GM04504 (cell line): ENCODE measurements at places on chromosomes 5 and 9.

DNA sequence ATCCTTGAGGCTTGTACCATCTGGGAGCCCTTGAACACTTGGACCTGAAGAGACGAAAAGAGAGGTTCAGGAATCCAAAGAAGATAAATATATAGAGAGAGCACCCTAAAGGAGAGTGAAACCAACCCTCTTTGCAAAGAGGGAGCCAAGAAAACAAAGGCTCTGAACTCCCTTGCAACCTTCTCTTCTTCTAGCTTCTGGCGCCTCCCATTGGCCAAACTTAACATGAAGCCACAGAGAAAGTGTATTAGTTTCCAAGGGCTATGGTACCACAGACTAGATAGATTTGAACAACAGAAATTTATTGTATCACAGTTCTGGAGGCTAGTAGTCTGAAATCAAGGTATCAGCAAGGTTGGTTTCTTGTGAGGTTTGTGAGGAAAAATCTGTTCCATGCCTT lies 175.1 kb downstream of the HCN1 start:
- peak; percentile 0 for DNase-seq

GRCh38 chr5:32445831-32446614 lies 1.5 kb upstream of the ZFR start:
- DNase-seq, result no peak

DNA sequence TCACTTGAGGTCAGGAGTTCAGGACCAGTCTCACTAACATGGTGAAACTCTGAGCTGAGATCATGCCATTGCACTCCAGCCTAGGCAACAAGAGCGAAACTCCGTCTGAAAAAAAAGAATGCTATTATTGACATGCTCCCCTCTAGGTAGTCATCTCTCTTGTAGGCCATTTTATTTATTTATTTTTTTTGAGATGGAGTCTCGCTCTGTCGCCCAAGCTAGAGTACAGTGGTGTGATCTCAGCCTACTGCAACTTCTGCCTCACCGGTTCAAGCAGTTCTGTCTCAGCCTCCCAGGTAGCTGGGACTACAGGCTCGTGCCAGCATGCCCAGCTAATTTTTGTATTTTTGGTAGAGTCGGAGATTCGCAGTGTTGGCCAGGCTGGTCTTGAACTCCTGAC lies 20.6 kb upstream of the NIM1K start:
- no peak for DNase-seq

DNA sequence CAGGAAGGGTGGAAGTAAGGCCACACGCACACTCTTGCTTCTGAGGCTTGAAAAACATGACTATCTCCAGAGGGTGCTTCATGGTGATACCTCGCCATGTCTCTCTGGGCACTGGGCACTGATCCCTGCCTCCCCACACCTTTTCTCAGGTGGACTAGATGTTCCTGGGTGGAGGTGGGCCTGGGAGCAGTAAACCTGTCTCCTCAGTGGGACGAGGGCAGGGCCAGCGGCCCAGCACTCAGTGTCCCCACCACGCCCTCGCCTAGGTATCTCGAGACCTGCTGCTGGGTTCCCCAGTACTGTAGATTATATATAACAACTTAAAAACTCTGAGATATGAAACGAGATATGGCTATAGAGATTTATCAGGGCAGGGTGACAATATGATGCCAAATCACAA lies 5.6 kb downstream of the IFNA13 start:
- no peak for DNase-seq

GRCh38 chr9:134661299-134661698 lies 19.7 kb downstream of the COL5A1 start:
- DNase-seq, result no peak

DNA sequence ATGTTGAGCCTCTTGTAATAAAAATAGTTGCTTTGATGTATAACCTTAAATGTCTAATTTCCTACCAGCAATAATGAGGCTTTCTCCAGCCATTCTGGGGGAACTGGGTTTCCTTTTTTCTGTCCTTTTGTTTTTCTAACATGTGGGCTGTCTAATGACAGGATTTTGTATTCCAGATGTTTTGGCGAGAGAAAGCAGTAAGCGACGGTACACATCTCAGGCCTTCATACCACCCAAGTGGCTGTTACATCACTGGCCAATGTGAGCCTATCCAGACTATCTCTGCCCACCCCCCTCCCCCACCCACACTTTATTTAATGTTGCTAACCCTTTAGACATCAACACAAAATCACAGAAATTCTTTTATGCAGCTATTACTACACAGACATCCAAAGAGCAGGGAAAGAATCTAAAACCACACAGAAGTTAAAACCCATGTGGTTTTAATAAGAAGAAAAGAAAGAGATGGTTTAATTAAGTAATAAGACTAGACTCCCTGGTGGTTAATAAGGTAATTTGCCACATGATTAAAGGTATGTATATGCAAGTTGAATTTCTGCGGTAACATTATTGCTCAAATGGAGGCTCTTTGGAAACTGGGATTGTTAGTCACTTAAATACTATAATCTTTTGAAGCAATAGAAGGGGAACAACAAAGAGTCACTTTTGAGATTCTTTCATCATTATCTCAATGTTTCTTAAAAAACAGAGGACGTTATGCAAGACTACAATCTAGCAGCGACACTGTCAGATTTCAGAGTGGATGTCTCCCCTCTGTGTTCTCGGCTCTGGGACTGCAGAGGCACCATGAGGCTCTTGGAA lies 365.1 kb downstream of the ENC1 start:
- DNase-seq, result peak; percentile 69
